ENCODE measurements at places on chromosomes 2 and 18.

GRCh38 chr2:207499114-207499513 lies 30.6 kb upstream of the CREB1 start:
- DNase-seq = no peak

DNA sequence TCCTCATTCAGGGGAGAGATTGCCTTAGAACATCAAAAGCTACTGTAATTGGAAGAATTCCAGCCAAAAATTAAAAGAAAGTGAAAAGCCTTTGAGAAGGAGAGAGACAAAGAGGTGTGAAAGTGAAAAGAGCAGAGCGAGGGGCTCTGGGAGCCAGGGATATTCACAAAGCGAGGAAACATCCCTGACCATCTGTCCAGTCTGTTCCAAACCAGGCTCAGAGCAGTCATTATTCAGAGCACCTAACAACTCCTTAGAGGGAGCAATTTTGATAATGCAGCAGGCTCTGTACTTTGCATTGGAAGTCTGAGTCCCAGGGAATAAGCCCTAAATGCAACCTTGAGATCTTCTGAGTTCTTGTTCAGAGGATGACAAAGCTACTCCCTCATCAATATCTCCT lies 119.1 kb upstream of the LYPD1 start:
- DNase-seq = no peak

- no peak for DNase-seq
Observed at GRCh38 chr2:31729442-31730092, 148.8 kb upstream of the SRD5A2 start.

DNA sequence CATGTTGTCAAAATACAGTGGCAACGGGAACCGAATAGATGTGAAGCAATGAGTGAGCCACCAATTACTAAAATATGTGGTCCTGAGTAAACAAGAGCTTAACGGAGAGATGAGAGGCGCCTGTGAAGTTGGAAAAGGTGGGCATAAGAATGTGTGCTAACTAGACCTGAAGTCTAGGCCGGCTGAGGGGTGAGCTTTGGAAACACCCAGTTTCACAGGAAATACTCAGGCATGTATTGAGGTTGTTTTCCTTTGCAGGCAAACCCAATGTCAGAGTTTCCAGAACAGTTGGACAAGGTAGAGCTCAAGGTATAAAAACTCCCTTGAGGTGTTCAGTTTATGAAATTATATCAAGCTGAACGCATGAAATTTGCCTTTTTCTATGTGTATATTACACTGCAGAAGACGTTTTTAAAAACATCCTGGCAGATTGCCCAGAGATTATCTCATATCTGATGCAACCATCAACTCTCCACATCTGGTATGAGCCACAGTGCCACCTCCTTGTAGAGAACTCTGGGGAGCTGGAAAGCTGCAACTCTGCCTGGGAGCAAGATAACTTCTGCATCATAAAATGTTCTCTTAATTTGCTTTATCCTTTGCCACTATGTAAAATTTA lies 3.9 kb upstream of the WDSUB1 start:
- no peak for DNase-seq

GRCh38 chr2:170218456-170218855 lies 40.5 kb downstream of the MYO3B start:
- DNase-seq = no peak

DNA sequence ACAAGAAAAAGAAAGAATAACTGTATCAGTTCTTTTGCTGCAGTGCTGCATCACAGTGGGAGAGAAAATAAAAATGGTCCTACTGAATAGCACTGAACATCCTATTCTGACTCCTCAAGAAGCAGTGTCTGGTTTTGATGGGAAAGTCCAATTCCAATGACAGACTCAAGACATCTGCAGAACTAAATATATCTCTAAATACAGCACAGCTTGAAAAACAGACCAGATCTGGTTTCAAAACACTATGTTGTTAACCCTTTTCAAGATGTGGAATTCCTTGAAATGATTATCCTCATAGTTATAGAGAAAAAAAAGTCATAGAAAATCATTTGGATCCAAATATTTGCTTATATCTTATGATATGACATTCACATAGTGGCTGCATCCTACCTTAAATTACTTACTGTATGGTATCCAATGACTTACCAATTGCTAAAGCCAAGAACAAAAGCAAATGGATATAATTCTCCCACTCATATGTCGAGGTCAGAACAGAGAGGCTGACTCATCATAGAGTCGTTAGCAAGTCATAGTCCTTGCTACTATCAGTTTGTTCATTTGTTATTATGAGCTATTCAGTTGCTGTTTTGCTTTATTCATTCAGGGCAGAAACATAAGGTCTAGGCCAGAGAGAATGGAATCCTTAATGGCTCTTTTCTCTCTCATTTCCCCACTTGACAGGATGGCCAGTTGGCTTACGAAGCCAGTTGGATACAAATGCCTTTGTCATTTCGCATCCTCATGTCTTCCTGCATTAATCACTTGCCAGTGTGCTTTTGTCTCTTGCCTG lies 62.5 kb upstream of the ACVR2A start:
- DNase-seq = no peak
